H7 (cell line): ENCODE measurements at places on chromosomes 16 and 17.

- DNase-seq, result no peak
Measured at GRCh38 chr17:62140836-62141235, 75.8 kb upstream of the MED13 start.

DNA sequence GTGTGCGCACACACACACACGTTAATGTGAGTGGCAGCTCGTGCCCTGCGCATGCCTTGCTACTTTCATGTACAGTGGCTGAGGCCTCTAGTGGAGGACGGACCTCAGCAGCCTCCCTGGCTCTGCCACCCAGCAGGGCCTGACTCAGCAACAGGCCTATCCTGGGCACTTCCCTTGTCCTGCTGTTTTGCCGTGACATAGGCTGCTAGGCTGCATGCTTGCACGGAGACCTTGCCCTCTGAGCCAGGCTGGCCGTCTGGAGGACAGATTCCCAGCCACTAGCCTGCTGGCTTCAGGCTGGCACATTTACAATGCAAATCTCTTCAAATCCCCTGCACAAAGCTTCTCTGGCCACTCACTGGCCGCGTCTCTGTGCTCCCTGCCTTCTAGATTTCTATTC is 9.5 kb downstream of the RNF213 start:
- peak; percentile 83 for DNase-seq

DNA sequence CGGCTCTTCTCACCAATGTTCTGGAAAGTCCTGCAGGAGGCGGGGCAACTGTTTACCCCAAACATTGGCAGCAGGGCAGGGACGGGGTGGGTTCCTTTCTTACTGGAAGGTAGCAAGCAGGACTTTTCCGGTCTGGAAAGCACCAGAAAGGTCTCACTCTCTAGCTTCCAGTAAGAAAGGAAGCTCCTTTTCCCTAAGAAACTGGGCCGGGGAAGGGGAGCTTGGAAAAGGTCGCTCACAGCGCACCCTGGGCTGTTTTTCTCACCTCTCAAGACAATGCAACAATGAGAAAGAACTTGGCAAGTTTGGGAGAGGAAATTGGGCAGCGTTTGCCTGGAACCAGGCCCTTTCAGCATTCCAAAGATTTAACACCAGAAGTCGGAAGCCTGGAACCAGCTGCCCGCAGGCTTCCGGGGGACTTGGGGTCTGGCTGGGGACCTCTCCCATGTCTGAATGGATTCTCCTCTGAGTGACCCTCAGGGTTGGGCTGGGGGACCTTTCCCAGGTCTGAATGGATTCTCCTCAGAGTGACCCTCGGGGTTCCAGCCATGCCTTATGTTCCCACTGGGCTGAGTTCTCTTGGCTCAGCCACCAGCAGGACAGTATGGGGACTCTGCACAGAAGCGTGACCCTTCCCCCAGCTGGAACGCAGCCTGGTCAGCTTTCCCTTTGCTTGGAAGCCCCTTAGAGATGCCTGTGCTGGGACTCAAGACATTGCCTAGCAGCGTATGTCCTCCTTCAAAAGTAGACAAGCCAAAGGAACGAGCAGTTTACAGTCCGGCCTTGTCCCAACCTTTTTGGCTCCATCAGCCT is 166.5 kb upstream of the PLCG2 start:
- DNase-seq, result no peak

GRCh38 chr16:4157376-4157825 is 41.2 kb upstream of the ADCY9 start:
- no peak for DNase-seq

DNA sequence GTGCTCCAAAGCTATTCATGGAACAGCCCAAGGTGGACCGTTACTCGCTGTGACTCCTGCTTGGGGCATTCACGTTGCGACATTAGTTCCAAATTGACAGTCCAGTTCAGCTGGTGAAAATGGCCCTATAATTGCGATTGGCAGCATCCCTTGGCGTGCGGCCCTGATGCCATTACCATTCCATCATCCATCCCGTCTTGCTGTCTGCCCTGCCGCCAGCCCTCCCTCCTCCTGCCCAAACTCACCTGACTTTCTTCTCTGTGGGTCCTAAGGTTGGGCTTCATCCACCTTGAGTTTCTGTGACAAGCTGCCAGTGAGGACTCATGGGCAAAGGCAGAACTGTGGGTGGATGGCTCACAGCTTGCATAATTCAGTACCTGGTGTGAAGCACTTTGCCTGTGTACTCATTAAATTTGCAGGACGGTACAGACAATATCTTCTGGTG is 104.6 kb downstream of the RPTOR start:
- no peak for DNase-seq
